ENCODE measurements at places on chromosomes 2 and 18.

GRCh38 chr2:25714740-25715139 is 41.4 kb upstream of the DTNB start:
- DNase-seq = no peak

DNA sequence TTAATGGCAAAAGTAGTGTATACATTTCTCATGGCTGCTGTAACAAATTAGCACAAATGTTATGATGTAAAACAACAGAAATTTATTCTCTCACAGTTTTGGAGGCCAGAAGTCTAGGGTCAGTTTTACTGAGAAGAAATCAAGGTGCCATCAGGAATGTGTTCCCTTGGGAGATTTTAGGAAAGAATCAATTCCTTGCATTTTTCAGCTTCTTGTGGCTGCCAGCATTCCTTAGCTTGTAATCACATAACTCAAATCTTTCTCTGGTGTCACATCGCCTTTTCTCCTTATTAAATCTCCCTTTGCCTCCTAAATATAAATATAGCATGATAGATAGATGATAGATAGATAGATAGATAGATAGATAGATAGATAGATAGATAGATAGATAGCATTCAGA is 307.0 kb upstream of the REG3G start:
- no peak for DNase-seq

DNA sequence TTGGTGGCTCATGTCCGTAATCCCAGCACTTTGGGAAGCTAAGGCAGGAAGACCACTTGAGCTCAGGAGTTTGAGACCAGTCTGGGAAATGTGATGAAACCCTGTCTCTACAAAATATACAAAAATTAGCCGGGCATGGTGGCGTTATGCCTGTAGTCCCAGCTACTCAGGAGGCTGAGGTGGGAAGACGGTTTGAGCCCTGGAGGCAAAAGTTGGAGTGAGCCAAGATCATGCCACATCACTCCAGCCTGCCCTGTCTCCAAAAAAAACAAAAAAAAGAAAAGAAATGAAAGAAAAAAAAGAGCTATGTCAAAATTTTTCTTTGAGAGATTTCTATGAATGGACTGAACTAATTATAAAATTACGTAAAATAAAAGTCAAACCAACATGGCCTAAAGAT is 34.7 kb downstream of the ROCK2 start:
- DNase-seq = no peak

DNA sequence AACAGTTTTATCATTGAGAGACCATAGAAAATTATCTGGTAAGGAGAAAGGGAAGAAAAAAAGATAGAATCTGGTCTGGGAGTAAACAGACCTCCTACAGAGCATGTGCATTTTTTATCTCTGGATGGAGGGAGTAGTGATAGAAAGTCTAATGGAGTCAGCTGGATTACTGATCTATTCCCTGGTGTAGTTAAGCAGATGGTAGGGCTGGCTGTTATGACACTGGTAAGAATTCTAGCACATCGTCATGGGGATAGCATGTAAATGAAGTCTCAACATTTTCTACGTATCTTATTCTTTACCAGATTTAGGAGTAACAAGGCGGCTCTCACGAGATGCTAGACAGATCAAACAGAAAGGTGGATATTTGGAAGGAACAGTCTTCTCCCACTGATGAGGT is 407.4 kb downstream of the NRXN1 start:
- no peak for DNase-seq

- DNase-seq = no peak
These were observed 18.2 kb upstream of the BOK start for GRCh38 chr2:241540401-241540770.

DNA sequence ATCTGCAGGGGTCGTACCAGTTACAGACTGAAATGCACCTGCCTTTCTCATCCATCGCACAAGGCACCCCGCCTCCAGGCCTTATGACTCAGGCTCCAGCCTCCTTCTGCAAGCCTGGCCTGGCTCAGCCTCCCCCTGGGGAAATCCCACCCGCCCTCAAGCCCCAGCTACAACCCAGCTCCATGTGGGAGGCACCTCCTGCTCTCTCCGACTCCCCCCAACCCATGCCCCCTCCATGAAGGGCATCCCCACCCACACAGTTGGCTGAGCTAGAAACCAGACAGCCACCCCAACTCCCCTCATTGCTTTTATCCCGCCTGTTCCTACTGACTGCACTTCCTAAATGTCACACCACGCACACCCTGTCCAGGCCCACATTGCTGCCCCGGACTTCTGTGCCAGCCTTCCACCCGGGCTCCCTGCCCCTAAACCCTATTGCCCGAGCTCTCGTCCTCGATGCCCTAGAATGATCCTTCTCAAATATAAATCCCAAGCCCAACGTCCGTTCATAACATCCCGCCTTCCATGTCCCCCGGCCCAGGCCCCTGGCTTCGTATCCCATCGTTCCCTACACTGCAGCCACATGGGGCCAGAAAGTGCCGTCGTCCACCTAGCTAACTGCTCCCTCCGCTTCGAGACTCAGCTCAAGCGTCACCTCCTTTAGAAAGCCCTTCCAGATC is 9.9 kb downstream of the DNMT3A start:
- DNase-seq = peak; percentile 75

DNA sequence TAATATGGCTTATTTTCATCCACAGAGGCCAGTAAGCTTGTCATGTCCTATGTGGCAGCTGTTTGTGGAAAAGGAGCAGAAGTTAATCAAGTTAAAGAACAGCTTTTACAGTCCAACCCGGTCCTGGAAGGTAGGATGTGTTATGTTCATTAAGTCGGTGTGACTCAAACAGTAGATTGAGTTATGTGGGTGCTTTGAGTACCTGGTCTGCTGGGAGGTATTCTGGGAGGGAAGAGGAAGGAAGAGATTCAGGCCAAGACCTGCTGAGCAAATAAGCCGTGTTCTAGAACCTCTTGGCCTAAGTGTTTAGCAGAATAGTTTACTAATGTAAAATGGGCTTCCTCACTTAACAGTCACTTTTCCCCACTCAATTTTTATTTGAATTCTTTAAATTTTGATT is 96.2 kb downstream of the MYO1B start:
- no peak for DNase-seq

- DNase-seq = no peak
These were observed 66.3 kb downstream of the SIGLEC15 start for GRCh38 chr18:45891806-45892205.

- no peak for DNase-seq
These were observed 206.3 kb downstream of the TSN start for GRCh38 chr2:121961761-121962160.

DNA sequence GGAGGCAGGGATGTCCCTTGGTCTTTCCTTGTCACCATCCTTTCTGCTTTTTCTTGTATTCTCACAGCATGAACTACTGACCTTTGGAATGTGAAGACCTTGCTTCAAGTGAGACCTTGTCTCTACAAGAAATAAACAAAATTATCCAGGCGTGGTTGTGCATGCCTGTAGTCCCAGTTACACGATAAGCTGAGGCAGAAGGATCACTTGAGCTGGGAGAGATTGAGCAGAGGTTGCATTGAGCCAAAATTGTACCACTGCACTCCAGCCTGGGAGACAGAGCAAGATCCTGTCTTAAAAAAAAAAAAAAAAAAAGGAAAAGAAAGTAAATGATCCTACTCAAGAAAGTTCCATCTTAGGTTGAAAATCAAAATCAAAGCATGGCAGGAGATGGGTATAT is 173.7 kb downstream of the IRS1 start:
- DNase-seq = no peak

DNA sequence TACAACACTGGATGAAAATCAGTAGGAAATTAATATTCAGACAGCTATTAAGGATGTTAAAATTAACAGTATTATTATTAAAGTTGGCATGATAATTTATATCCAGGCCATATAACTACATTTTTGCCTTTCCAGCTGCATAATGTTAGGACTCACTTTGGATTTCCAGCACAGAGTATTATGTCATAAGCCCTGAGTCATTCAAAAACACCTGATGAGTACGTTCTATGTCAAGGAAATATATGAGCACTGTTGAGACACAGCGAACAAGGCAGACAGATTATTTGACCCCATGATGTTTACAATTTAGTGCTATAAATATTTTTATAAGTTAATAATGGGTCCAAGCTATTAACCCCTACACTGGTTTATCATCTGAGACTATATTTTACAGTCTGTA is 59.8 kb upstream of the RIT2 start:
- no peak for DNase-seq

DNA sequence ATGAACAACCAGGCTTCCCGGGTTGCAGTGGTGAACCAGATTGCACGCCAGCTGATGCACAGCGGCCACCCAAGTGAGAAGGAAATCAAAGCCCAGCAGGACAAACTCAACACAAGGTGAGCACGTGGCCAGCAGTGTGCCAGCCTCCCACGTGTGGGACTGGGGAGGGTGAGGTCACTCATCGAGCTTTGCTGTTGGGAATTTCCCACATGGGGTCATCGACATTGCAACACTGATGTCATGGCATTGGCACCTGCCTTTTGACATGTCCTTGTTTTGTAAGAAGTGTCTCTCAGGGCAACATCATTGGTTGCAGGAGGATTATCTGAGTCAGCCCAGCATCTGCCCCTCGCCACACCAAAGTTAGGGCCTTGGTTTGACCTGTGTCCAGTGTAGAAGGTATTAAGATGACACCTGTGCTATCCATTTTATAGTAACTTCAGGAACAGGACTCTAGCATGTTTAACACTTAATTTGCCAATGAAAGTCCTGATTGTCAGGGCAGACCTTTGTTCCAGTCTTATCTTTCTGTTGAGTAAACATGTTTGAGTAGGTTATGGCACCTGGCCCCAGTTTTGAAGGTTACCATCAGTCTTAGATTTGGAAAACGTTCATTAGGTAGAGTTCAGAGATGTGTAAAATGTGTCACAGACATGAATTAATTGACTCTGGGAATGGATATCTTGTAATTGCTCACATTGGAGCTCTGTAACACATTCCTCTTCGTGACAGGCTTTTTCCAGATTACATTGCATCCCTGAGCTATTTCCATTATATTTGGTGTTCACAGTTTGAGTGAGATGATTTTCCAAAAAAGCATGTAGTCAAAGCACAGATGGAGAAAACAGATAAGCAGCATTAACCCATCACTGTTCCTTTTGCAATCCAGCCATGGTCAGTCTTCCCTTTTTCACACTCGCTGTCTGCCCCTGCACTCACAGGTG is 93.3 kb upstream of the EML6 start:
- DNase-seq = peak; percentile 57

DNA sequence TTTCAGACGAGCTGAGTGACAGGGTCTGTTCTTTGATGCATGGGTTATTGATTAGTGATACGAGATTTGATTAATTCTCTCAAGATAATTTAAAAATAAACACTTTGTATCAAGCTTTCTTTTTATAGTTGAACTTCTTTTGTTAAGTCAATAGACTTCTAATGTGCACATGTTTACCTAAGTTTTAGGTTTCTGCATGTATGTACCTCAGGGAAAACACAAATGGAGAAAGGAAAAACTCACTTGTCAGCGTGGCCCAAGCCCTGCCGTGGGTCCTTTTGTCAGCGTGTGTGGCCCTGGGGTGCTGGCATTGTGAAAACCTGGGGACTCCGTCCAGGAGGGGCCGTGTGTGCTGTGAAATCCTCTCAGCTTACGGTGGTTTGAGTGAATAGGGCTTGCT is 153.7 kb downstream of the SNTG2 start:
- DNase-seq = no peak

GRCh38 chr2:195937176-195937575 is 131.5 kb downstream of the DNAH7 start:
- no peak for DNase-seq

- peak; percentile 49 for DNase-seq
These were observed 376 bp downstream of the NDUFA10 start for GRCh38 chr2:240024766-240025165.

GRCh38 chr2:102172745-102173144 is 14.1 kb upstream of the IL1RL2 start:
- no peak for DNase-seq

DNA sequence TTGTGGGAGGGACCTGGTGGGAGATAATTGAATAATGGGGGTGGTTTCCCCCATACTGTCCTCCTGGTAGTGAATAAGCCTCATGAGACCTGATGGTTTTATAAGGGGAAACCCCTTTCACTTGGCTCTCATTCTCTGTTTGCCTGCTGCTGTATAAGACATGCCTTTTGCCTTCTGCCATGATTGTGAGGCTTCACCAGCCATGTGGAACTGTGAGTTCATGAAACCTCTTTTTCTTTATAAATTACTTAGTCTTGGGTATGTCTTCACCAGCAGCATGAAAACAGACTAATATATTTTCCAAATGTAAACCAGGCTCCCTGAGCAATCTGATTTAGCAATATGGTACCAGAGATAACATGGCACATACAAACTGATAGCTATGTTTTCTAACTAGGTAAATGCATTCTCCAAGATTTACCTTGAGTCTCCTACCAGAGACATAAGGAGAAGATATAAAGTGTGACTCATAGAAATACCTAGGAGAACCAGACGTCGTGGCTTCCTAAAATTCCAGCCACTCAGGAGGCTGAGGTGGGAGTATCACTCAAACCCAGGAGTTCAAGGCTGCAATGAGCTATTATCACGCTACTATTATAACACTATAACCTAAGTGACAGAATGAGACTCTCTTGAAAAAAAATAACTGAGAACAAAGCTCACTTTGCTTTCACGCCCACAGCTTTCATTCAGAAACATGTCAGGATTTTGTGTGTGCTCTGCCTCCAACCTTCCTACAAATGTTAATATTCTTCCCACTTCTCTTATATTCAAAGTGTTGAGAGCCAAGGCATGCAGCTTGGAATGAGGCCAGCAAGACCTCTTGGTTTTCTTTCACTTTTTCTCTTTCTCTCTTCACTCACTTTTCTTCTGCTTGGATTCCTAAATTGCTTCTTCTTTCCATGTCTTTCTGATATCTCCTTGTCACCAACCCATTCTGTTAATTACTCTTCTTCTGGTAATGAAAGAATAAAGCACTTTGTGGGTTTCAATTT is 263.9 kb upstream of the UBE2E3 start:
- no peak for DNase-seq

DNA sequence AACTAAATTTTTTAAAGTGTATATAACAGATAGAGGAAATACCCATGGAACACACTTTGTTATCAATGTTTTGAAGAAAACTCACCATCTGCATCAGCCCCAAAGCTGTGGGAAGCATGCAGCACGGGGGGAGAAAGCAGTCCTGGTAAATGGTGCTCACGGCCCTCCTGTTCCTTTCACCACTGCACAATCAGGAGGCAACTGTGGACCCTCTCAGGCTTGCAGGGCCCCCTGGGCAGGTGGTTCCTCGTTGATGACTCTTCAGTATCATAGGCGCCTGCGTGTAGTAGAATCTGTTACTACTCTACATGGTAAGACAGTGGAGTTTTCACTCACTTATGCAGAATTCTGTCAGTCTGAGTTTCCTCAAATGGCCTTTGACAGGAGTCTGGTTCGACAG is 4.9 kb upstream of the CNDP1 start:
- no peak for DNase-seq

DNA sequence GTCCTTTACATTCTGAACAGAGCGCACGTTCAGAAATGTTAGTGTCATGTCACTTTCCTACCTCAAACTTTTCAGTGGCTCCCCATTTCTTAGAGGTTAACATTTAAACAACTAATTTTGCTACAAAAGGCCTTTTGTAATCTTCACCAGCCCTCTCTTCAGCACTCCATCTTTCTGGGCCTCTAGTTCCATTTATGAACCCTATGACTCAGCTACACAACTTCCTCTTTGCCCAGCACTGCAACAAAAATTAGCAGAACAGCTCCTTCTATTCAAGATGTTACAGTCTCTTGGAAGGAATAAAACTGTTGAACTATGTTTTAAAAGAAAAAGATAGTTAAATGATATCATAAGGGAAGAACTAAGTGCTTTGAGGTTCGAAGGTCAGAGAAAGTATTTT is 139.9 kb downstream of the VWC2L start:
- DNase-seq = no peak
